ENCODE measurements at places on chromosomes 2 and 18.

- no peak for DNase-seq
These were observed 196.6 kb downstream of the NBAS start for GRCh38 chr2:15364561-15364960.

DNA sequence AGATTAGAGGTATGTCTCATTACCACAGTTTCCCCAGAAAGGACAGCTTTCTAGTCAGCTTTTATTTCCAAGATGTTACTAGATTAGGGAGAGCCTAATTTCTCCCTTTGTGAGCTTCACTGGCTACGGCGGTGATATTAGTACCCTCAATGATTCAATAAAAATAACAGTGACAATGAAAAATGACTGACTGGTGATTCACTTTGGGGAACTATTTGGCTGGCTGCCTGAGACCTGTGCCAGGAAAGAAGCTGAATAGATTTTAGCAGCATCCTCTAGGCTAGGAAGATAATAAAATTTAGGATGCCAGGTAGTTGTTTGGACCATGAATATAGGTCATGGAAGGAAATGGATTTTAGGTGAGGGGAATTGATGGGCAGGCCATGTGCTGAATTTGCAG lies 178.7 kb downstream of the FMNL2 start:
- no peak for DNase-seq

DNA sequence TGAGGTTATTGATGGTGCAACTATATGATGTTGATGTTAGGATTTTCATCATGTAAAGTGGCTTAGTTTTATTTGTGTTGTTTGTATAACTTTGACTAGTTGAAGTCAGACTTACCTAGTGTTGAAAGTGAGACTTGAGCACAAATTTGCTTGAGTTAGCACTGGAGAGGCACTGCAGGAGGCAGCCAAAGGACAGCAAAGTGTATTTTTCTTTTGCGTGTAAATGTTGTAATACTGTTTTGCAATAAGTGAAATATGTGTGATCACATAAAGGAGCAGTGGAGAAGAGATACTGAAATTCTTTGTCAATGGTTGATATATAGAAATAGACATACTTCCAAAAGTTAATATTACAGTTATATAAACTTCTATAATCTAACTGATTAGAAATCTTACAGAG lies 332.0 kb upstream of the RAB12 start:
- DNase-seq: no peak

DNA sequence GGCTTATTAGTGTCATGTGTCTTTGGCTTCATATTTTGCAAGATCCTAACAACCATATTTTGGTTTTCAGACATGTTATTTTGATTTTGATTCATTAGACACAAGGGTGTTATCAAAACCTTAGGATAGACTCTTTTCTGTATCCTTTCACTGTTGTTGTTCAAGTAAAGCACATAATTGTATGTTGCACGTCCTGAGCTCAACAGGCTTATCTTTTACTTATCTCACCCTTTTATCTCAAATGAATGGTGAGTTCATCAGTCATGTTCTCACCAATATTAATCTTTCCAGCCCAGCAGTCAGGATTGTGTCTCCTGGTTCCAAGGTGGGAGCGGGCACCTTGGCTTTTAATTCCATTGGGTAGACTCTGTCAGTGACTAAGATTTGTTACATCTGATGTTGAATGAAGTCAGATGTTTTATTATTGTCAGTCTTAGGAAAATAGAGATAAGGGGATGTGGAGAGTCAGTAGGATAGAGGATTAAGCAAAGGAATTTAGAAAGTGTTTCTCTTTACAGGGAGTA lies 11.9 kb downstream of the GPN1 start:
- DNase-seq: no peak

DNA sequence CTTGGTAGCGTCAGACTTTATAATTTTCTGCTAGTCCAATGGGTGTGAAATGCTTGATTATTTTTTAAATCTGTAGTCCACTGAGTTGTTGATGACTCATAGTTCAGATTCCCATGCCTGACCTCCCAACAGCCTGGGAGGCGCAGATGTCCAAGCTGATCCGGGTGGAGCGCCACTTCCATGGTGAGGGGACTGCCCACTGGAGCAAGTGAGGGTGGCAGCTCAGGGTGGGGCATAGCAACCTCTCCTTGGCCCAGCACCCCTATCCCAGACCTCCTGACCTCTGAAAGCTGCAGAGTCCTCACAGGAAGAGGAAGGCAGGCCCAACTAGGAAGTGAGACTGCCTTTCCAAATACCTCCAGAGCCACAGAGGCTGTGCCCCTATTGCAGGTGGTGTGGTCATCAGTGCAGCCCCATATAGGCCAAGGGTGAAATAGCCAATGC lies 4.4 kb downstream of the MAL start:
- DNase-seq: no peak

DNA sequence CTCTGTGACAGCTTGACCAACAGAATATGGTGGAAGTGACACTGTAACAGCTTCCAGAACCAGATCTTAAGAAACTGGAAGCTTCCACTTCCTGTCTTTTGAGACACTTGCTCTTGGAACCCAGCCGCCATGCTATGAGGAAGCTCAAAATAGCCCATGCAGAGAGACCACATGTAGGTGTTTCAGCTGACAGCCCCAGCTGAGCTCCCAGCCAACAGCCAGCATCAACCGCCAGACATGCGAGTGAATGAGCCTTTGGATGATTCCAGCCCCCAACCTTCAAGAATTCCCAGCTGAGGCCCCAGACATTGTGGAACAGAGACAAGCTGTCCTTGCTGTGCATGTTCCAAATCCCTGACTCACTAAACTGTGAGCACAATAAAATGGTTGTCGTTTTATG lies 27.9 kb downstream of the ACVR1 start:
- no peak for DNase-seq

GRCh38 chr18:74284980-74285355 lies 6.8 kb downstream of the CYB5A start:
- DNase-seq: no peak

DNA sequence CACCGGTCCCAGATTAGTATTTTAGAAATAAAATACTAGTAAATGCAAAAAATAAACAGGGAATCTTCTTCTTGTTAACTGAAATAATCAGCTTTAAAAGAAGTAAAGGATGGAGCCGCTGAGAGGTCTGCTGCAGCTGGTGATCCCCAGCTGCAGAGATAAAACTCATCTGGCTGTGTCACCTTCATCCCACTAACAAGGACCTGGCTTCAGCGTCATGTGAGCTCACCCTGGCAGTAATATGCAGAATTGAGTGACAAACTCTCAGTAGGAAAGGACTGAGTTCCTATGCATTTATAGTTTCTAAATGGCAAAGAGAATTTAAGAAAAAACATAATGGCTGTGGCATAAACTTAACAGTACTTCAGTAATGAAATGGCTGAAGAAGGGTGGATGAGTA lies 27.3 kb downstream of the VPS4B start:
- DNase-seq: no peak

- no peak for DNase-seq
These were observed 79.6 kb downstream of the DNER start for GRCh38 chr2:229634601-229635370.

DNA sequence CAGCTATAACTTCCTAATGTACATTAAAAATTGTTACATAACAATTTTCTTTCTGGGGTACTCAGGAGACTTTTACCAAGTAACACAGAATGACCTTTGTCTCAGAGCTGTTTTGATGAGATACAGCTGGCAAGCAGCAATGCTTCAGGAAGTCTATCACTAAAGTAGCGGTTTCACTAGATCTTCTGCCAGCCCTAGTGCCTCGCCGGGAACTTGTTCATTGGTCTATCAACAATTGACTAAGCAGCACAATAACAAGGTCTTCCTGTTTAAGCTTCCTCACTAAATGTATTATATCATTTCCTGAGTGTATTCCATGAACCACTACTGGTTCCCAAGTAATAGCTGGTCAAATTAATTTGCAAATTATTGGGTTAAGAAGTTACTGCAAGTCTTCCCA lies 69.2 kb downstream of the TRIP12 start:
- no peak for DNase-seq

DNA sequence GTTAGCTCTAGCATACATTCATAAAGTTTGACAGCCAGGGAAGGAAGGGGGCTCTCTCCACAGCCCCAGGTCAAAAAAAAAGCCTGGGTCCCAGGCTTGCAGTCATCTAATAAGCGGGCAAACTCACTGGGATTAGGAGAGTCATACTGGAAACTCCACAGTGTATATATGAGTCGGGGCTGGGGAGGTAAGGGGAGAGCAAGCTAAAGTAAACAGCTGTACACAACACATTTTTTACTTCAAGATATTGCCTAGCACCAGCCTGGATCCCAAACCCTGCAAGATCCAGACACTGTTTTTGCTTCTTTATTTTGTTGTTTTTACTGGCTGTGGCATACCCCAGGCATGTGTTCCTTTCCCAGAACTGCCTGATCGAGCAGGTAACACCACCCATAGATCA lies 291.3 kb upstream of the TANK start:
- no peak for DNase-seq

DNA sequence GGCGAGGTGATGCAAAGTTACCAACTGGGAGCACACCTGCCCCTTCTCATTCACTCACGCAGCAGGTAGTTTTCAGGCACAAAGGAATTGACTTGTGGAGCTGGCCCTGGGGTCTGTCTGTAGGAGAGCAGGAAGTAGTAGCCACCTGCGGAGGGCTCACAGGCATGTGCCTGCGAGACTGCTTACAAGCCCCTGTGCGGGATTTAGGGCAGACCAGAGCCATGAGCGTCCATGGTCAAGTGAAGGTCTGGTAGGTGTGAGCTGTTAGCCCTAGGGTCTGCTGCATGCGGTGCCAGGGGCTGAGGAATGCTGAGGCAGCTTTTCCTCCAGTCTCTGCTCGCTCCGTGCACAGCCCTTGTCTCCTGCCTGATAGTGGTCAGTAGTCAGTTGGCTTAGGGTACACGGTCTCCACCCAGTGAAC lies 18.9 kb downstream of the INPP4A start:
- DNase-seq: no peak

DNA sequence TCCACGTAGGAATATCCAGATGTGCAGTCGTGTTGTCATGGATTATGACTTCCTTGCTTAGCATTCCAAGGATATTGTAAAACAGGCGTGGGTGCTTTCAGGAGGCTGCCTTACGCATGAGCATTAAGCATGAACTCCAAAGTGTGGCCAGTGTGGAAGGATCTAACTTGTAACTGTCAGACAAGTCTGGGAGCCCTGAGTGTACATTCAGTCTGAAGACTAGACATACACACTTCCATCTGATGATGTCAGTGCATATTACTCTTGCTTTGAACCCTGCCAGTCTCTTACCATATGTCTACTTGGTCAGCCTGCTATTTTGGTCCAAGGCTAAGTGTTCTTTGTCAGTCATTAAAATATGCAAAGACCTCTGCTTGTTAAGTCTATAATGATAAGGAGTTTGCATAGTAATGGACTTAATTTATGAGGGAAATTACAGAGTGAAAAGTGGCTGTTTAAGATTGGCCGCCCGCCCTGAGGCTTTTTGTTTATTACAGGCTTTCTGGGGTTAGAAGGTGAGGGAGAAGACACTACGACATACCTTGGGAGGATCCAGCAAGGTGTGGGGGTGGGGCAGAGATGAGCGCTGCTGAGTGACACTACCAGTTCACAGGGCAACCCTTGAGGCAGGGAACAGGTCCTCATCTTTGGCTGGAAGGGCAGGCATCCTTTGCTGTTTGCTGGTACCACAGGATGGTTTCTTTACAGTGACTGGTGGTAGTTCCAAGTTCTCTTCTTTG lies 48.3 kb downstream of the CABLES1 start:
- DNase-seq: no peak

- no peak for DNase-seq
These were observed 108.7 kb downstream of the EN1 start for GRCh38 chr2:118738524-118739308.

GRCh38 chr18:31498574-31499524 lies 872 bp downstream of the DSG2 start:
- no peak for DNase-seq

DNA sequence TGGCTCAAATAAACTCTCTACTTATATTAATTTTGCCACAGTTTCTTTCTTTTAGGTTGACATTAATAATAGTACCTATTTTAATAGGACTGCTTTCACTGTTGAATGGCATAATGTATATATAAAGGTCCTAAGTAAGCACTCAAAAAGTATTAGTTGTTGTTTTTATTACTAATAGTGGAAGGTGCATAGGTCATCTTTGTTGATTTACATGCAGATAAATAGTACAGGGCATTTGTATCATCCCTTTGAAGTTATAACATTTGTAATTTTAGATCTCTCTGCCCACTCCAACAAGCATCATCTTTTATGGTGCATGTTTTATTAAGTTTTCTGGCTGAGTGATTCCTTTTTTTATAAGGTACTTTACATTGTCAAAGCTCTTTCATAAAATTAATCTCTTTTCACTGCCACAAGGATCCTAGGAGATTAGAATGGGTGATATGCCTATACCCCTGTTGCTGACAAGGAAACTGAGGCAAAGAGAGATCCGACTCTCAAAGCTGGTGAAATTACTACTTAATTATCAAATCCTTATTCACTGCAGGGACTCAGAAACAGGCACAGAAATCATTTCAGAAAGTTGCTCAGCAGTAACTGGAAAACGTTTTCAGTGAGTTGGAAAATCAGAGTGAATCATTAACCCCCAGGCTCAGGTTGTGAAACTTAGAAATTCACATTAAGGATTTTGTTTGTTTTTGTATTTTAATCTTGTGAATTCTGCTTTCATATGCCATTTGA lies 299.6 kb downstream of the AGPS start:
- no peak for DNase-seq

DNA sequence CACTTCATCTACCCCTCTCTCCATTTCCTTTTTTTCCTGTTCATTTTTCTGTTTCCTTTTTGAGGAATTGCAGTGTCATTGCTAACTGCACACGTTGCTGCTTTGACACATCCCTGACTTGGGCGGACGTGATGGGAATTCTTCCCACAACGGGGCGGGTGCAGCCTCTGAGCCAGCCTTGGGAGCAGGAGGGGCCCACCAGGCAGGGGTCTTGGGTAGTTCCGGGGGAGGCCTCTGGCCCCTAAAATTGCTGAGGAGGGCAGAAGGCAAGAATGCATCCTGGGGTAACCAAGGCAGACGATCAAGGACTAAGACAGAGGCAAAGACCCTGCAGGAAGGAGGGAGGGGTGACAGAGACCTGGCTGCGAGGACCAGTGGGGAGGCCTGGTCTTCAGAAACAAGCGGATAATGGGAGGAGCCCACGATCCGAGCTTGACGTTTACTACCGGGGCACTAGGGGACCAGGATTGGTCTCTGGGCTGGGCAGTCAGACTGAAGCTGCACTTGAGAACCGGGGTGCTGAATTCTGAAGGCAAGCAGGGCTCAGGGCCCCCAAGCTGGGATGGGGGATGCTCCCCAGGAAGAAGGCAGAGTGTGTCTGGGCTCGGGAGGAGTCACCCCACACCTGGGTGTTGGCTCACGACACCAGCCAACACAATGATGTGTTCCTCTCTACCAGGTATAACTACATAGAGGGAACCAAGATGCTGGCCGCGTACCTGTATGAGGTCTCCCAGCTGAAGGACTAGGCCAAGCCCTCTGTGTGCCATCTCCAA lies 14.8 kb upstream of the CNDP1 start:
- no peak for DNase-seq

- DNase-seq: no peak
These were observed 90.7 kb downstream of the POLR1A start for GRCh38 chr2:86015006-86015405.
